ENCODE measurements at places on chromosomes 16 and 17. TPM values are rescaled to one million over a fixed set of nuclear protein-coding genes. Genes with fewer than 3 reads are reported as not detected.

- H3K27ac ChIP-seq: no peak overlapping the region
- no peaks in the 10 kb centered on the region for H3K4me1 ChIP-seq
- H3K4me3 ChIP-seq: no peak overlapping the region
- H3K27me3 ChIP-seq: no peaks in the 10 kb centered on the region
Observed at GRCh38 chr17:78438271-78438691, 59.8 kb downstream of the PGS1 start.

GRCh38 chr16:49396206-49396720, 22.7 kb downstream of the C16orf78 start:
- H3K4me3 ChIP-seq: no peak overlapping the region
- no peaks in the 10 kb centered on the region for H3K36me3 ChIP-seq
- no peak overlapping the region for H3K27ac ChIP-seq
- H3K4me1 ChIP-seq: no peaks in the 10 kb centered on the region

GRCh38 chr17:75110234-75110937, 617 bp downstream of the ARMC7 start:
- H3K27ac ChIP-seq: no peak overlapping the region
- peaks cover 22% of the 10 kb centered on the region for H3K36me3 ChIP-seq
- DNase-seq: peak; percentile 90
- H3K4me1 ChIP-seq: peaks cover 12% of the 10 kb centered on the region

- peak; percentile 83 for DNase-seq
- H3K27me3 ChIP-seq: no peaks in the 10 kb centered on the region
- H3K27ac ChIP-seq: peak overlapping the region; percentile 47
- H3K36me3 ChIP-seq: no peaks in the 10 kb centered on the region
- no peak overlapping the region for H3K4me3 ChIP-seq
- H3K4me1 ChIP-seq: peaks cover 33% of the 10 kb centered on the region
Observed at GRCh38 chr16:19291475-19291874, 5.9 kb downstream of the CLEC19A start.

DNA sequence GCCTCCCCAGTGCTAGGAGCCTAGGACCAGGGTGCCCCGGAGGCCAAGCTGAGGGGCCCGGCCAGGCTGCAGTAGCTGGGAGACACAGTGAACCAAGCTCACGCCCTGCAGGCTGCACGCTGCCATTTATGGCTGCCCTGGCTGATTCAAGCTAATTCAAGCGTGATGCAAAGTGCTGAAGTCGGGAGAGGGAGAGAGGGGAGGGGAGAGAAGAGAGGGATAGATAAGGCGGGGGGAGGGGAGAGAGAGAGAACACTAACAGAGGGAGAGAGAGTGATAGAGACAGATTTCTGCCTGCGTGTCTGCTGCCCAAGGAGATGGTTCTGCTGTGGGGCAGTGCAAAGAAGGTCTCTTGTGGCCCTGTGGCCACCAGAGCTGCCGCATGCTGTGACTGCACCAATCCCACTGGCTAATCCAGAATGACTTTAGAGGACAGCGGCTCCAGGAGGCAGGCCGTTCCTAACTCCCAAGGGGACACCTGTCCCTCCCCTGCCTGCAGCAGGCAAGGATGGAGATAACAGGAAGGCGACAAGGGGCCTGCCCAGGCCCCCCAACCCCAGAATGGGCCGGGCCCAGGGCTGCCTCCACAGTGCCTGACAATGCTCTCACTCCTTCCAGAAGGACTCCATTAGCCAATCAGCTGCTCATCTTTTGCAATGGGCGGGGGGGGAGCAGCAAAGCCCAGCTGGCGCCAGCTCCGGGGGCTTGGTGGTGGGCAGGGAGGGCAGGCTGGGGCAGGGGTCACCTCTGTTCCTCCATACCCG, 12.9 kb downstream of the MXRA7 start:
- no peak overlapping the region for H3K4me3 ChIP-seq
- peak overlapping the region; percentile 61 for H3K27ac ChIP-seq
- peak; percentile 78 for DNase-seq
- peaks cover 8% of the 10 kb centered on the region for H3K4me1 ChIP-seq

- peak; percentile 76 for DNase-seq
- peak overlapping the region; percentile 95 for H3K4me3 ChIP-seq
- peaks cover 3% of the 10 kb centered on the region for H3K4me1 ChIP-seq
- H3K36me3 ChIP-seq: peaks cover 41% of the 10 kb centered on the region
Observed at GRCh38 chr16:46972429-46973206, 856 bp downstream of the DNAJA2 start.

GRCh38 chr17:50209472-50210239, 8.2 kb upstream of the COL1A1 start:
- peak overlapping the region; percentile 78 for H3K27ac ChIP-seq
- no peaks in the 10 kb centered on the region for H3K36me3 ChIP-seq
- H3K4me3 ChIP-seq: no peak overlapping the region
- peaks cover 24% of the 10 kb centered on the region for H3K4me1 ChIP-seq

Gene ADCY9
- 0.84 TPM for total RNA-seq

GRCh38 chr17:1223662-1224061, 43.9 kb upstream of the ABR start:
- H3K36me3 ChIP-seq: no peaks in the 10 kb centered on the region
- H3K4me1 ChIP-seq: no peaks in the 10 kb centered on the region
- H3K4me3 ChIP-seq: no peak overlapping the region
- H3K27me3 ChIP-seq: peaks cover 32% of the 10 kb centered on the region
- DNase-seq: peak; percentile 40

DNA sequence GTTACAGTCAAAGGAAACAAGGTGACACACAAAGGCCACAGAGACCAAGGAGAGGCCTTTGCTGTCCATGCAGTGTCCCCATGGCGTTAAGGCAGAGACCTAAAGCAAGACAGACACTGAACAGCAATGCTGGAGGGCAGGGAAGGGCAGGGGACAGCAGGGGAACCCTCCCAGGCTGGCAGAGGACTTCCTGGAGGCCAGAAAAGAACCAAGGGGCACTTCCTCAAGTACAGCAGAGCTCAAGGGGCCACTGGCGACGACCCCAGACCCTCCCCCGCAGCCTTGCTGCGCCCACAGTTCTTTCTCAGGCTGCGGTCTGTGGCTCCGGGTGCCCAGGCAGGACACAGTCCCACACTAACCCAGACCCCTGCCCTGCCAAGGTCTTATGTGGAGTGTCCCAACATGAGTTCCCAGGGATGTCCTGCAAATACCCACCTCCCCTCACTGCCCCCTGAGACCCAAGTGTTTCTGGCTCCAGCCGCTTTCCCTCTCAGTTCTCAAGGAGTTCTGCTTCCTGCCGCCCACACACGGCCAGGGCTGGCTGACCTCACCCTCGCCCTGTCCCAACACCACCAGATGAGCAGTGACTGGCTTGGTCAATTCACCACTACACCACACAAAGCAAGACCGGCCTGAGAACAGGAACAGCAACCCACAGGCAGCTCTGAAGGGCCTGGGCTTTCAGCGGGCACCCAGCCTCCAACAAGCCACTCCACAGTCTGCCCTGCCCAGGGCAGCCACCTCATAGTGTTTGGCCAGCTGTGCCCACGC, 4.2 kb downstream of the CLCN7 start:
- no peak for DNase-seq
- H3K4me3 ChIP-seq: no peak overlapping the region
- no peak overlapping the region for H3K27ac ChIP-seq
- H3K4me1 ChIP-seq: no peaks in the 10 kb centered on the region

DNA sequence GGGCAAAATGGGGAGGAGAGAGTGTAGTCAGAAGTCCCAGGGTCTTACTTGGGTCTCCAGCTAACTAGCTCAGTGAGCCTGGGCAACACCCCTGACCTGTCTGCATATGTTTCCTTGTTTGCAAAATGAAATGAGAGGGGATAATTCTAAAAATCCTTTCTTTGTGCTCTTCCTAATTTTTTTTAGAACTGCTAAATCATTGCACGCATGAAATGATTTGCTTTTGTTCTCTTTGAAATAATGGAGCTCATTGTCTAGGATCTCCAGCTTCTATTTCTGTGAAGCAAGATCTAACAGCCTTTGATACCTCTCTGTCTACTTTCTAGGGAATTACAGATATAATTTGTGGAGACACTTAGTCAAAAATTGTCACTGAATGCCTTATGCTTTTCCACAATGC, 181.3 kb downstream of the CDH13 start:
- peak overlapping the region; percentile 3 for H3K27ac ChIP-seq
- no peak for DNase-seq
- H3K27me3 ChIP-seq: no peaks in the 10 kb centered on the region
- no peak overlapping the region for H3K4me3 ChIP-seq

GRCh38 chr16:17457513-17457912, 13.2 kb downstream of the XYLT1 start:
- no peaks in the 10 kb centered on the region for H3K27me3 ChIP-seq
- no peak overlapping the region for H3K4me3 ChIP-seq
- peaks cover 5% of the 10 kb centered on the region for H3K4me1 ChIP-seq
- no peak overlapping the region for H3K27ac ChIP-seq

DNA sequence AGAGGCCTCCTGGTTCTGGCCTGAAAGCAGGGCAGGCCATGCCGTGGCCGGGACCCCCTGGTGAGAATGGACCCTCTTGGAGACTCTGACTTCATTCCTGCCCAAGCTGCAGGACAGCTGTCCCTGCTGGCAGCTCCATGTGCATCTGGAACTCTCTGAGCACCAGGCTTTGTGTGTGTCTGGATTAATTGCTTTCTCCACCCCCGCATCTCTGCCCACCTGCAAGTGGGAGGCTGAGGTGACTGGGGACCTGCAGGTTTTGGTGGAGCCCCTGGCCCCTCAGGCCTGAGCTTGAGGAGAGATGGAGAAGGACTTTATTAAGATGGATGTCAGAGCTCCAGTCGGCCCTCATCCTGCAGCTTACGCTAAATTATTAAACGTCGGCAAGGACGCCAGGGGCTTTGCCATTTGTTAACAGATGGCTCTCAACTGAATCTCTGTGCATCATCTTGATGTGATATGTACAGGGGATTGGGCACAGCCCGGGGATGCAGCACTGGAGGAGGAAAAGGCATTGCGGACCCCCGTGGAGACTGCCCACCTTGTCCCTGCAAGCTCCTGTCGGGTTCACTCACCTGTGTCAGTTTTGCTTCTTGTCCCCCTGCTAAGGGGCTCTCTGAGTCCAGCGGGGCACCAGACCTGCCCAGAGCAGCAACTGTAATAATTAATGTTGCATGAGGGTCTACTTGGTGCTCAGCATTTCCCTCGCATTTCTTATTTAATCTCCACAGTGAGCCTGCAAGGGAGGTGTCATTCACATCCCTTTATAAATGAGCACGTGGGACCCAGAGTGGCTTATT, 154.1 kb upstream of the RPL38 start:
- DNase-seq: no peak
- no peaks in the 10 kb centered on the region for H3K27me3 ChIP-seq
- H3K4me3 ChIP-seq: no peak overlapping the region
- peaks cover 12% of the 10 kb centered on the region for H3K4me1 ChIP-seq

Gene CORO1A
- 2.6 TPM for total RNA-seq
